Endothelial cell (in vitro differentiated cells): ENCODE measurements at places on chromosomes 3 and 15.

- DNase-seq: no peak
Measured at GRCh38 chr3:193590088-193590856, 2.7 kb upstream of the OPA1 start.

DNA sequence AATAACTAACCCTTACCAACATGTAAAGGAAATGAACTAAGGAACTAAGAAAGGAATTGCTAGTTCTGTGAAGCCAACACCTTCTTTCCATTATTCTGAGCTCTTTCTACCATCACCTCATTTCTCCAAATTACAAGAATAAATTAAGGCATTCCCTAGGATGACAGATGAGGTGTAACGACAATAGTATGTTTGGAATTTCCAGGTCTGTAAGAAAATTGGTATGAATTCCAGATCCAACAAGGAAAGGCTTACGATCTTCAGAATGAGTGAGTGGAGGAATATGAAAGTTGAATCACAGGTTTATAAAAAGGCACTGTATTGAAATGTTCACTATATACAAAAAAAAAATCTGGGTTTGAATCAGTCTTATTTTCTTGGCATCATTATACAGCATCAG, 4.5 kb upstream of the NANOGP8 start:
- DNase-seq: no peak

- no peak for DNase-seq
Measured at GRCh38 chr3:88321363-88322050, 171.7 kb downstream of the C3orf38 start.

DNA sequence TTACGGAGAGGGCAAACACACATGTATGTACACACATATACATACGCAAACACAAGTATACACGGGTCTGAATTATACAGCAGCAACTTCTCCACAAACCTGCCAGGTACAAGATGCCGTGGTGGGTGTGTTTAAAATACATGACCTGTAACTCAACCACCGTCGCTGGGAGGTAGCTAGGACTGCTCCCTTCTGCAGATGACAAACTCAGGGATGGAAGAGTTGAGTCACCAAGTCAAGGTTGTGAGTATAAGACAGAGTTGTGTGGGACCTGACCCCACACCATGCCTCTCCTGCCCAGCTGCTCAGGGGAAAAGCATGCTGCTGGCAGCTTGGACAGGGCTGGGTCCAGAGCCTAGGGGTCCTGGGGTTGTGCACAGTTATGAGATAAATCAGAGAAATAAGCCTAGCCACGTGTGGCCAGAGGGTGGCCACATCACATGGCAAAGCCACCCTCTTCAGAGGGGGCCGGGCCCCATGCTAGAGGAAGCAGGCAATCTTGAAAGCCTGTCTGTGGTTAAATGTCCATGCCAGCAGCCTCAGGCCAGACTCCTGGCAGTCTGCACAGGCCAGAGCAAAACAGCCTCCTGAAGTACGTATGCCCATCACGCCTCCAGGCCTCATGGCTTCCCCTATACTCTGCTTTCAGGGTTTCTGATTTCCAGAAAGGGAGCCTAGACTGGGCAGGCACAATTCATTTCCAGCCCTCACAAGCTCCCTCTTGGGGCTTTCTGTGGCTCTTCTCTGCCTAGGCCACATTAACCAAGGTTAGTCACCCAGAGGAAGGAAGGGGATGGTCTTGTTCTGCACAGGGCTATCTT, 107.7 kb upstream of the RPL32 start:
- no peak for DNase-seq

- no peak for DNase-seq
Measured at GRCh38 chr3:63977893-63978292, 45.4 kb downstream of the PSMD6 start.

DNA sequence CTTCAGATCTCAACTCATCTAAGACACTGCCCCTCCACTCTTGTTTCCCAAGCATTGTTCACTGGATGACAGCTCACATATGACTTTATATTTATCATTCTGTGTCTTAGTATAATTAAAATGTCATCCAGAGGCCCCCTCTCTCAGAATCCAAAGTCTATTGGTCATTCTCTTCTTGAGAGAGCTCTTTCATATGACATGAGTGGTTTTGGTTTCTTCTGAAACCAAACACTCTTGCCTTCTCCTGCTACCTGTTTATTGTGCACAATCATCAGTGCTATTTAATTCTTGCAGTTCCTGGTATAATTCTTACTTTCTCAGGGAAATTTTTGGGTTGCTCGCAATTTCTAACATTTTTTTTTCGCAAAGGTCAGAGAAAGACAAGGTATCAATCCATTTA, 249.5 kb downstream of the IL5RA start:
- DNase-seq: no peak

DNA sequence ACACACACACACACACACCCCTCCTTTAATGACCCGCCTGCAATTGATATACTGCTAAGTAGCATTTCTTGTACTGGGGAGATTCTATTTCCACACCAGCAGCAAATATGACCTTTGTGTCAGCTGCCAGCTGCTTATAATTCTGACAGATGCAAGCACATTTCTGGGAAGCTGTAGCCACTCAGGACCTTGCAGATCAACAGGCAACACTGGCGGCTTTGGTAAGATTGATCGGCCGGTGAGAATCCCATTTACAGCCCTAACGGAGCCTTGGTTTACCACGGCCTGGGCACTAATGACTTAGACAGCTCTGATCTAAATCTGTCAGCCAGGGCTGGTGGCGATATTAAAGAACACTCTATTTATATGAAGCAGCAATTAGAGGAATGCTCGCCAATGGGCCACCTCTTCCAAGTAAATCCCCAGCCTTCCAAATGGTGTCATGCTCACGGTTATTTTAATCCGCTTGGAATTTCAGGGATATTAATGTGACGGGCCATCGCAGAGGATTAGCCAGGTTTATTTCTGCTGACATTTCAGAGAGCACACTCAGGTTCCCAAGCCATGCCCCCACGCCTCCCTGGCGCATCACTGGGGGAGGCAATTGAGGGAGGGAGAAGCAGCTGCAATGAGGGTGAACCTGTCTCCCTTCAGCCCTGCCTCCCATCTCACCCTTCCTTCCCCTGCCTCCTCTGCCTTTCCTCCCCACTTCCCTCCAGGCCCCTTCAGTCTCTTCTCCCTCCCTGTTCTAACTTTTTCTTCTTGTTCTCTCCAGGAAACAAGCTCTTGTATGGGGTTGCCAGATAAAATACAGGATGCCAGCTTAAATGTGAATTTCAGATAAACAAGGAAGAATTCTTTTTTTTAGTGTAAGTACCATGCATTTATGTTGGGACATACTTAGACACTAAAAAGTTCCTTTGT, 287.0 kb downstream of the TLE3 start:
- DNase-seq: no peak

DNA sequence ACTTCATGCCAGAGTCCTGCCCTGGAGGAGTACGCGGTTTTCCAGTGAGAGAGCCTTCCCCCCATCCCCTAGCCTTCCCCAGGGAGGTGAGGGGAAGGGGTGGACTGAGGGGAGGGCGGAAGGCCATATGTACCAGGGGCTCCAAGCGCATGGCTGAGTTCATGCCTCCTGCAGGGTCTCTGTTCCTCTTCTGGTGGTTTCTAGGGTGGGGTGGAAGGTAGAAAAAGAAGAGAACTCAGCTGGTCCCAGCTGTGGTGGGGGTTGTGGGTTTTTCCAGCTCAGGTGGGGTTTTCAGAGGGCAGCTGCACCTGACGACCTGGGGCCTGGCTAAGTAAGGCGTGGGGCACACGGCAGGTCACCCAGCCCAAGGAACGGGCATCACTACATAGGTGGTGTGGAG, 10.7 kb upstream of the IQSEC1 start:
- no peak for DNase-seq

DNA sequence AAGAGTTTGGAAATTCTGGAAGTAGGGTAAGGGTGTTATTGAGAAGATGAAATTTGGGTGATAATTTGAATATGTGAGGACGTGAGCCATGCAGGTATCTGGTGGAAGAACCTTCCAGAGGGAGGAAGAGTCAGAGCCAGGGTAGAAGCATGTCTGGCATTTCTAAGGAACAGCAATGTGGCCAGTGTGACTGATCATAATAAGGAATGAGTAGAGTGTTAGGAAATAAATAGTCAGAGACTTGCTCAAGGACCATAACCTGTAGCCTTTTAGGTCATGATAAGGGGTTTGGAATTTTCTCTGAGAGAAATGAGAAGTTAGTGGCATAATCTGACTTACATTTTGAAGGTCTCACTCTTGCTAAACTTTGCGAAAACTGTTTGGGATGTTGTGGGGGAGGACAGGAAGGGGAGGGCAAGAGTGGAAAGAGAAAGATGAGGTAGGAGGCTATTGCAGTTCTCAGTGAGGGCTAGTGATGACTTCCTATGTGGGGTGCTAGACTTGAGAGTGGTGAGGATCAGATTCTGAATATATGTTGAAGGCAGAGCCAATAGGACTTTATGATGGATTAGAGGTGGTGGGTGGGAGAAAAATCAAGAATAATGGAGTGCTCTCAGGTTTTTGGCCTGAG, 568.3 kb downstream of the AGBL1 start:
- DNase-seq: no peak

GRCh38 chr15:22831473-22831872, 7.0 kb upstream of the NIPA2 start:
- no peak for DNase-seq

- DNase-seq: no peak
Measured at GRCh38 chr3:185325946-185326791, 36.8 kb upstream of the MAP3K13 start.

GRCh38 chr3:120125992-120126391, 31.7 kb upstream of the GSK3B start:
- DNase-seq: no peak
